ENCODE measurements at places on chromosomes 16 and 17.

DNA sequence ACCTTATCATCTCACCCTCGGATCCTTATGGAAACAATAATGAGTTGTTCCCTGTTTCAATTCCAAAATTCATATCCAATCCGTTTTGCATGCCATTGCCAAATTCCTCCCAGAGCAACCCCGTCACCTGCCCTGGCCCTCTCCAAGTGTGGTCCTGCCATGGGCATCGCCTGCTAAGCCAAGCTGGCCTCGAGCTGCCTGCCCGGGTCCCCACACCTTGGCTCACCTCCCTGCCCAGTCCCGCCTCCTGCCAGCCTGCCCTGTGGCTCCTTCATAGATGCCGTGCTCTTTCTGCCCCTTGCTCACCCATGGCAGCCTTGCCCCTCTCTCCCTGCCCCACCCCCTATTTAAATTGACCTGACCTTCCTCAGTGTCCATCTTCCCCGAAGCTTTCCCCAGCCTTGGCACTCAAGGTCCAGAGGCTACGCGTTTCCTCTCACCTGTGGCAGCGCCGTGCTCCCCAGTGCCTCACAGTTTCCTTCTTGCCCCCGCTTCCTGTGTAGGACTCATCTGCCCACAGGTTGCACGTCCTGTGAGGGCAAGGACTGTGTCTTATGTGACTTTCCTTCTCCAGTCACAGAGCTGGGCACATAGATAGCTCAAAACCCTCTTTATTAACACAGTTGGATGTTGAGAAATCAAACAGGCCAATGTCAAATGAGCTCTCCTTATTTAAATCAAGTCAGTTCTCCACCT, 12.7 kb downstream of the MAPT start:
- DNase-seq: no peak

- DNase-seq: no peak
These were observed 75.7 kb upstream of the KSR1 start for GRCh38 chr17:27380551-27380950.

DNA sequence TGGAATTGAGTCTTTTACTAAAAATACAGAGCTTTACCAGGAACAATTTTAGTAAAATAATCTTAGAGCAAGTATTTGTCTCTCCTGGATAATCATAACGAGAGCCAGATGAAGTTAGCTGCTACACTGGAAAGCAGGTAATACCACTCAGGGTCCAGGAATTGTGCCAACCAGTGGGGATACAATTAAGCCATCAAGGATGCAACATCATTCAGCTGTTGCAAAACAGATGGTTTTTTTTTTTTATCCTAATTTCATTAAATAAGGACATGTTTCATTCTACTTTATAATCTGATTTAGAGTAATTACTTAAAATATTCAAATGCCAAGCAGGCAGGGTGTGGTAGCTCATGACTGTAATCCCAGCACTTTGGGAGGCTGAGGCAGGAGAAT, 10.2 kb downstream of the MMD start:
- DNase-seq: no peak

- DNase-seq: no peak
These were observed 6.2 kb downstream of the LPCAT2 start for GRCh38 chr16:55515111-55515510.

- DNase-seq: no peak
These were observed 55.7 kb upstream of the CACNG5 start for GRCh38 chr17:66779237-66779606.

DNA sequence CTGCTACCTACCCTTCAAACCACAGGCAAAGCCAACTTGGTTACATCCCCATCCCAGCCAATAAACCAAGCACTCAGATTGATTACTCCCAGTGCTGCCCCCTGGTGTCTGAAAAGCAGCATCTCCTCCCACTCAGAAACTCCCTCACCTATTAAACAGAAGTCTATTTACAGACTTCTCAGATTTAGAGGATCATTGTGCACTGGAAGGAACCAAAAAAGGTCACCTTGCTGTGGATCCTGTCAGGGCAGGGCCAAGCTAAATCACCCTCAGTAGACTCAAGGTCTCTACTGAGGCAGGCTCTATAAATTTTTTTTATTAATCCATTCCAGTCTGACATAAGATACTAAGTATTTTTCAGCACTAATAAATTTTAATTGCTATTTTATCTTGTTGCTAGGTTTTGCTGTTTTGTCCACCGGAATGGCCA, 17.6 kb downstream of the HIGD1B start:
- DNase-seq: peak; percentile 73

DNA sequence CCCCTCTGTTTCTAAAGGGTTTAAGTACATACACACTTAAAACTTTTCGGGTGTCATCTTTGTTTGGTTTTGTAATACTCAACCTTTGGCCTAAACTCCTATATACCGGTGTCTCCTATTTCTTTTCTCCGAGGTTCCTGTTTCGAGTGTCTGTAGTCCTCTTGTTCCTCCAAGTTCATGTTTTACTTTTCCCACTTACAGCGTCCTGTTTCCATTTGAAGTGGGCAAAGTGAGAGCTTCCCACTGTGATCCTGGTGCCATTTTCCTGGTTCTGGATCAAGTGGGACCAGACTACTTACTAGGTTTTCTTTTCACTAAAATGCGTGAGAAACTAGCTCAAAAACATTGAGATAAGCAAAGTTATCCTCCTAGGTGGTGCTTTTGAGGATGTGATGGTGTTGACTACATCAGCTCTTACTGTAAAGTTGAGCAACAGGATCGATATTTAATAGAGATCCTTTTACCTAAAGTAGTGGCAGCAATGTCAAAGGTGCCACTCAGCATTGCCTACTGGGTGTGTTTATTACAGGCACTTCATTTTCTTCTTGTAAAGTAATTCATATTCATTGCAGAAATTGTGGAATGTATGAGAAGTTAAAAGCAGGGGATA, 1.3 kb downstream of the PSMD3 start:
- DNase-seq: no peak

All from effector memory CD8-positive, alpha-beta T cell (primary cell).